ENCODE measurements at places on chromosomes 3 and 15.

GRCh38 chr3:197542741-197543454 lies 12.9 kb downstream of the BDH1 start:
- DNase-seq = no peak

DNA sequence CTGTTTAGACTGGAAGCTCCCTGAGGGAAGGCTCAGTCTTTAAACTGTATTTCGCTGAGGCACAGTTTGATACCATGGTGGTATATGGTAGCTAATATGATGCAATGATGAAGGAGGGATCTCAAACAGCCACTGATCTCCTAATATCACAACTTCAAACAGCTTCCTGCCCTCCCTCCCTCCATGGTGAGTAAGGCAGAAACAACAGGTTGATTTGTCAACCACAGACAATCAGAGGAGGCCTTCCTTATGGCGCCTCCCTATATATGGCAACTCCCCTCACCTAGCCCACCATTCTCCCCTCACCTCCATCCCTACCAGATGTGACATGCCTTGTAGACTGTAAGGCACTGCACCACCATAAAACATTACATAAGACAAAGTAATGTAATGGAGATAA lies 316.5 kb upstream of the ICE2 start:
- no peak for DNase-seq

DNA sequence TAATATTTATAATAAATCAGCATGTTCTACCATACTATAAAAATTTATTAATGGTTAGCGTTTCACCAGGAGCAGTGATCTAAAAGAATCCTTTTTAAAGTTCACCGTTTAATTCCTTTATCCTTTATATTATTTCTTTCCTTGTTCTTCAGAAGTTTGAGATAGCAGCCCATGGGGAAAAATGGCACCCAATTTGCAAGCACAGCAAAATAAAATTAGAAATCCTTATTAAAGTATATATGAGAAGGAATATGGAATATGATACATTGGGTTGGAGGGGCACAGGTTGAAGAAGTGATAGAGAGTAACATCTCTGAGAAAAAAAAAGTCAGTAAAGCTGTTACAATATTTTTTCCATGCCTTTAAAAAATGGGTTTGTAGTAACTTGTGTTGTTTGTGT lies 892.0 kb downstream of the NAALADL2 start:
- no peak for DNase-seq

DNA sequence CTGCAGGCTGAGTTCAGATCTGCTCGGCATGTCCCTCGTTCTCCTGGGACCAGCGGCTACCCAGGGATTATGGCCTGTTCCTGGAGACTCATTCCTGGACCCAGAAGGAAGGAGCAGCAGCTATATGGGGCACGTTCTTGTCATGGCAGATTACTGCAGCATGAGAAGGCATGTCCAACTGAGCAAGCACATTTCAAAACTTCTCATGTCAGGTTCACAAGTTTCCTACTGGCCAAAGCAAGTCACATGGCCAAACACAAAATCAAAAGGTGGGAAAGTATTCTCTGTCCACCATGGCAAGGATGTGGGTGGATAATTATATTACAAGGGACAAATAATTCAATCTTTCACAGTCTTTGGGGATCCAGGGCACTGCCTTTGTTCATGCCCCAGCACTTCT lies 71.9 kb upstream of the C15orf39 start:
- DNase-seq = no peak

DNA sequence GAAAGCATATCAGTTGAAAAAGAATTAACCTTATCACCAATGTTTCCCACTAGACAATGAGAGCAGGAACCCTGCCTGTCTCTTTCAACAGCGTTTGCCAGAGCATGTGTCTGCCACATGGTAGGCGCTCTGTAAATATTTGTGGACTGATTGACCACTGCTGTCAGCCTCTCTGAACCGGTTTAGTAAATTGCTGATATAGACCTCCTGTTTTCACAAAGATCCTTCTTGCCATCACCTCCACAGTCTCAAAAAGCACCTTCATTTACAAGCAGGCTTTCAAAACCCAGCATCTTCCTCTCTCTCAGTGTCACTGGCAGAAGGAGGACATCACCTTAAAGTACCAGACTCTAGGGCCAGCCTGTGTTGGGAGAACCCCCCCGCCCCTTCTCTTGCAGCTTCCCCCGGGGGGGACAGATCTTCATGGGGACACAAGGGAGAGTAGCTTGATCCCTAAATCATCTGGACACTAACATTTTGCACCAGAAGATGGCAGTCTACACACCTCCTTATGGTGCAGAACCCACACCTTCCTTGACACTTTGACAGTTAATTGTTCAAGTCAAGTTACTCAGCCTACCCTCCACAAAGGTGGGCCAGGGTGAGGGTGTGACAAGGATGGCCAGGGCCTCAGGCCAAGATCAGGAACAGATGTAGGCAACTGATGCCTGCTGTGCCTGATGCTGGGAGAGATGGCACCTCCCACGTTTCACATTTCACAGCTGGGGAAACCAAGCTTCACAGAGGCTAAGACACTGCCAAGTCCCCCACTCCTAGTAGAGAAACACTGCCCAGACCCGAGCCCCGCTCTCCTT lies 37.8 kb upstream of the USP3 start:
- peak; percentile 23 for DNase-seq

- DNase-seq = no peak
Observed at GRCh38 chr3:69787436-69788168, 48.3 kb downstream of the MITF start.

- no peak for DNase-seq
Observed at GRCh38 chr3:93989241-93989640, 9.3 kb downstream of the ARL13B start.

DNA sequence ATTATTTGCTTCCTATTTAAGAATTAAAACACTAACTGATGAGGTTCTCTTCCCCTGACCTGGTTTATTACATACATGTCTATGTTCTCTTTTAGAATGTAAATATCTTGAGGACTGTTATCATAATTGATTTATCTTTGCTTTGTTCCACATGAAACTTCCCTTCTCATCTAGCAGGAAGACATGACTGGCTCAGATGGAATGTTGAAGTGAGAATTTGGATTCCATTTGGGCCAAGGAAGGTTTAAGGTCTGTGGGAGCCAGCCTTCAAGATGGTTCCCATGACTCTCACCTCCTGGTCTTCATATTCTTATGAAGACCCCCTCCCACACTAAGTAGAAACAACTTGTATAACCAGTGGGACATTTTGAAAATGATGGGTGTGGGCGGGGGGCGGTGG lies 222.2 kb upstream of the GADL1 start:
- DNase-seq = no peak

GRCh38 chr3:50171540-50172301 lies 16.6 kb downstream of the SEMA3F start:
- DNase-seq = no peak

GRCh38 chr3:179336345-179336929 lies 11.1 kb upstream of the MFN1 start:
- no peak for DNase-seq

DNA sequence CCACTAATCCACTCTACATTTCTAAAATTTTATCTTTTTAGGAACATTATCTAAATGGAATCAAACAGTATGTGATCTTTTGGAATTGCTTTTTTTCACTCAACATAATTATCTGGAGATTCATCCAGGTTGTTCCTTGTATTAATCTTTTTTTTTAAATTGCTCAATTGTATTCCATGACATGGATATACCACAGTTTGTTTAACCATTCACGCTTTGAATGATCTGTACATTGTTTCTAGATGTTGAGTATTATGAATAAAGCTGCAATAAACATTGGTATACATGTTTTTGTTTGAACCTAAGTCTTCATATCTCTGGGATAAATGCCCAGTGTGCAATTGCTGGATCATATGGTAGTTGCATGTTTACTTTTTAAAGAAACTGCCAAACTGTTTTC lies 5.5 kb downstream of the CTDSPL start:
- DNase-seq = no peak

DNA sequence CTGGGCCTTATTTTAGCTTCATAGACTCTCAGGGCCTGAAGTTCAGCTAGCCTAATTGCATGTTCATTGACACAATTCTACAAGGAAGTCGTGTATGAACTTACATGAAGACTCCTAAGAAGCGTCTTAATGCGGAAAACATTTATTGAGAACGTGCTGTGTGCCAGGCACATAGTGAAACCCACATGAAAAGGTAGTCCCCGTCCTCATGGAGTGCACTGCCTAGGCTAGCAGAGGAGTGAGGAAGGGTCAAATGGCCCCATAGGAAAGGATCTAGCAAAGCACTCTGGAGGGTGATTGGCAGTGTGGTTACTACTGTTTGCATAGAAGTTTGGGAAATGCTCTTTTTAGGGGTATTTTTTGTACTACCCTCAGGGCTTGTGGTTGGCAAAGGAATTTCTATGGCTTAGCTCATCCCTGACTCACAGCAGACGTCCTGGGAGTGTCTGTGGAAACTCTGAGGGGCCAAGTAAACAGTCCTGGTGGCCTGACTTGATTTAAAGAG lies 854 bp upstream of the NPTN start:
- DNase-seq = no peak

- no peak for DNase-seq
Observed at GRCh38 chr15:25170113-25170731, 215.4 kb downstream of the SNRPN start.

GRCh38 chr3:50237754-50238548 lies 1.9 kb downstream of the GNAI2 start:
- peak; percentile 67 for DNase-seq
